ENCODE measurements at places on chromosomes 3 and 15.

GRCh38 chr3:57825116-57825515, 69.0 kb downstream of the SLMAP start:
- DNase-seq: no peak

DNA sequence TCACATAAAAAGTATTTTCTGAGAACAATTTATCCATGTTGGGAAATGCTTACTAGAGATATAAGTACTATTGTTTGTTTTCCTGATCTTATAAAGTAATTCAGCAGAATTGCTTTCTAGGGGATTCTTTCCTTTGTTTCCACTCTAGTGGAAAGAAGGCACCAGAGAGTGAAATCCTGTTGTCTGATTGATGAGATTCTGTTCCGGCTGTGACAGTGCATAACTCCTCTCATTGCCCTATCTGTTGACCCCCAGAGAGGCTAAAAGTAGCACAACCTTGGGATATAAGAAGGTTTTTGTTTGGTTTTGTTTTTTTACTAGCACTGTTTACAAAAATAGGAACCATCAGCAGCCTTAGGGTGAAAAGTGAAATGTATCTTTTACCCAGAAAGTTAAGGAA, 114.1 kb downstream of the ALCAM start:
- DNase-seq: no peak

GRCh38 chr3:13280811-13281506, 139.2 kb downstream of the NUP210 start:
- peak; percentile 29 for DNase-seq

- DNase-seq: no peak
Observed at GRCh38 chr3:120214176-120214575, 70.8 kb downstream of the GPR156 start.

GRCh38 chr3:69209413-69209812, 87.0 kb upstream of the LMOD3 start:
- DNase-seq: peak; percentile 55

GRCh38 chr3:2976796-2977195, 133.4 kb downstream of the IL5RA start:
- no peak for DNase-seq

DNA sequence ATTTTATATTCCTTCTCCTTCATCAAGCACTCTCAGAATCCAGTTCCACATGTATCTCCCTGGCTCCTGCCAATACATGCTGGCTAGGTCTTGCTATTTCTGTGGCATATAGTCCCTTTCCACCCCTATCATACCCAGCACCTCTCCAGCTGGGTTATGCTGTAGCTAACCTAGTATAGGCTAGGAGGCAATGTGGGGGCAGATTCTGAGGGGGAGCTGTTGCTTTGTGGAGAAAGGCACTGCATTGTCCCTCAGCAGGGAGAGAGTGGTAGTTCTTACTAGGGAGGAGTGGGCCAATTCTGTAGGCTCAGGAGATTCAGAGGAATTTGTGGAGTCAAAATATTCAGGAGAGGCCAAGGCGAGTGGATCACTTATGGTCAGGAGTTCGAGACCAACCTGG, 39.4 kb upstream of the UBL7 start:
- no peak for DNase-seq

DNA sequence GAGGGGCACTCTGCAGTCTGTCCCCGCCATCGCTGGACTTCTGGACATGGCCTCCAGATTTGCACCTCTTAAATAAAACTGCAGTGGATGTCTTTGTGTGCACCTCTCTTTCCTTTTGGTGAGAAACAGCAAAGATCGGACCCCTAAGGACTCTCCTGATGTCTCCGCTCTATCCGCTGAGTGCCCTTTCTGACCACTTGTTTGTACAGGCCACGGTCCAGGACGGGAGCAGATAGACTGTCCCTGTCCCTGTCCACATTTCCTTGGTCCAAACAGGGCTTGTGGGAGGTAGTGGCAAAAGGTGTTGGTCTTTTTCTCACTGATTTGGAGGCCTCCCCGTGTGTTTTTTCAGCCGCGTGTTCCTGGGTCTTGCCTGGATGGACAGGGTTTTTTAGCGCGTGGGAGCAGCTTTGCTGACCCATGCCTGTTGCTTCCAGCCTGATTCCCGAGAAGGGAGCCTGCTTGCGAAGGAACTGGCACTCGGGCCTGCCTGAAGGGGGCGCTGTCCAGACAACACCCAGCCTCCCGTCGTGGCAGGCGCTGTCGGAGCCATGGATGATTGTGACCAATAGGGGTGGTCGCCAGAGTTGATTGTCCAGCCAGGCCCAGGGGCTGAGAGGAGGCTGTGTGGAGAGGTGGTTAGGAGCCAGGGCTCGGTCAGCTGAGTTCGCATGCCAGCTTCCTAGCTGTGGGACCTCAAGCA, 13.2 kb upstream of the STAB1 start:
- no peak for DNase-seq

- DNase-seq: no peak
Observed at GRCh38 chr15:100134586-100134985, 207.2 kb downstream of the ADAMTS17 start.

DNA sequence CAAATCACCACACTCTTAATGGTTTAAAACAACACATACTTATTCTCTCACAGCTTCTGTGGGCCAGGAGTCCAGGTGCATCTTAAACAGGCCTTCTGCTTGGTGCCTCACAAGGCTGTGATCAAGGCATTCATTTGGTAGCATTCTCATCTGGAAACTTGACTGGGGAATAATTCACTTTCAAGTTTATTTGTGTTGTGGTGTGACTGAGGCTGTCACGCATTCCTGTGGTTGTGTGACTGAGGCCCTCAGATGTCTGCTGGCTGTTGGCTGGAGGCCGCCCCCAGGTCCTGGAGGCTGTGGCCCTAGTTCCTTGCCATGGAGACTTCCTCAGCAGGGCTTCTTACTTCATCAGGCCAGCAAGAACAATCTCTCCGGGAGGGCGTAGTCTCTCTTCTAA, 16.9 kb upstream of the FAM3D start:
- DNase-seq: peak; percentile 72

GRCh38 chr3:124780356-124780755, 50.1 kb downstream of the UMPS start:
- no peak for DNase-seq

- no peak for DNase-seq
Observed at GRCh38 chr3:70308760-70309159, 3.7 kb downstream of the MDFIC2 start.

DNA sequence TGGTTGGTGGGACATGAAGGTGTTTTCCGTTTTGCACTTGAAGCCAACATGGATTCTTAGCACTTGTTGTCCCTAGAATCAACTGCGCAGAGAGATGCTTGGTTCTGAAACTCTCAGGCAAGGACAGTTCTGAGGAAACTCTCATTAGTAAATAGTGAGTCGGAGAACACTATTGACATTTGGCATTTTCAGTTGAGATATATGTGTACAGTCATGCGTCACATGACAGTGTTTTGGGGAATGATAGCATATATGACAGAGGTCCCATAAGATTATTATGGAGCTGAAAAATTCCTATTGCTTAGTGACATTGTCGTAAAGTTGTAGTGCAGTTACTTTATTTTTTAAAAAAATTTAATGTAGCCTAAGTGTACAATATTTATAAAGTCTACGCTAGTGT, 5.8 kb downstream of the APBA2 start:
- no peak for DNase-seq

DNA sequence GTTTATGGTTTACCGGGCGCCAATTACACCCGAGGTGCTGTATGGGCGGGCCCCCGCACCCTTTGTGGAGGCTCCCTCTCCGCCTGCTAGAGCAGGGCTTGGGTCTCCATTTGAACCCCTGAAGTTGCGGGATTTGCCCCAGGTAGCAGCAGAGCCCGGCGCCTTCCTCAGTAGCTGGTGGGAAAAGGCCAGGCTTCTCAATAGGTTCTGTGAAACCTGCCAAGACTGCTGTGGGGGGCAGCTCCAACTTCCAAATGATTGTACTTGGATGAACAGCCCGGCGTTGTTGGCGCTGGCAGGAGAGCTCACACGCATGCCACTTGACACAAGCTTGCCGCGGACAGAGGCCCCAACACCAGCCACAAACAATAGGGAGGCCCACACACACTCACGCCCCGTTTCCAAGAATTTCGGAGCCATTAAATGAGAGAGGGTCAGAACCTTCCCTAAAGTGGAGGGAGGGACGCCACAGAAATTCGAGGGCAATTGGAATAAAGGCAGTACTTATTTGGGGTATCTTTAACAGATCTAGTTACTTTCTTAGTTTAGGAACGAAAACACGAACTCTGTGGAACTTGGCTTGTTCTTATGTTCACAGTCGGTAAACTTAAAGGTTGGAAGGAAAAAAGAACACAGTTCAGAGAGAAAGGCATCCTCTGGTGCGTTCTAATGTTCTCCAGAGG, 1.4 kb downstream of the EPHB3 start:
- DNase-seq: no peak

GRCh38 chr3:27724459-27725197, 2.5 kb upstream of the EOMES start:
- DNase-seq: no peak

- DNase-seq: no peak
Observed at GRCh38 chr3:44506961-44507360, 29.5 kb upstream of the ZNF445 start.

DNA sequence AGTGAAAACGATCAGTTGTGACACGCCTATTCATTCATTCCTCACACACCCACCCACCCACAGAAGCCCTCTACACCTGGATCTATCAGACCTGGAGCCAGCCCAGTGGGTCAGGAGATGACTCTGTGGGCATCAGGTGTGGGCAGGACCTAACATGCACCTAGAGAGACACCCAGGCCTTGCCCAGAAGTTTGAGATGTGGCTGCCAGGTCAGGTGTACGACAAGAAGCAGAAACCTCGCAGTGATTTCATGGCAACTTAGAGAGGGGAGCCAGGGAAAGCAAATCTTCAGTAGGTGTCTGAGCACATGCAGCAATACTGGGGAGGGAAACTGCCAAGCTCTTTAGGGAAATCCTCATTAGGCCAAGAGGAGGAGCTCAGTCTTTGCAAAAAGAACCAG, 264.7 kb upstream of the ROPN1 start:
- no peak for DNase-seq

DNA sequence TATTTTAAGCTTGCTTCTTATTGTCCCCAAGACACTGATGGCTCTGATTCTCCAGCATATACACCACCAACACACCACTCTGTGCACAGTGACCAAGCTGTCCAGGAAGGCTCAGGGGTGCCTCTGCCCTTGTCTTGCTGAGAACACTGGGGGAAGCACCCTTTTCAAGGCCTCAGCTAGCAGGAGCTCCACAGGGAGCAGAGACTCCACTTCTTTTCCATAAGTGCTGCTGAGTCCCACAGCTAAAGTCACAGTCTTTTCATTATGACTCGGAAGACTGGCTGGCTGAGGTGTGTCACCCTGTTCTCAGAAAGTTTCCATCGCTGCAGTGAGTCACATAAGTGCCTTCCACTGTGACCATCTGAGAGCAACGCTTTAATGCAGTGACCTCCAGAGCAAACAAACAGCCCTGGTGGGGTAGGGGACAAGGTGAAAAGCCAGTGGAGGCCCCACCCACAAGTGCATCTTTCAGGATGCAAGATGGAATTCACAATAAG, 226.9 kb upstream of the CHRNA7 start:
- DNase-seq: no peak

DNA sequence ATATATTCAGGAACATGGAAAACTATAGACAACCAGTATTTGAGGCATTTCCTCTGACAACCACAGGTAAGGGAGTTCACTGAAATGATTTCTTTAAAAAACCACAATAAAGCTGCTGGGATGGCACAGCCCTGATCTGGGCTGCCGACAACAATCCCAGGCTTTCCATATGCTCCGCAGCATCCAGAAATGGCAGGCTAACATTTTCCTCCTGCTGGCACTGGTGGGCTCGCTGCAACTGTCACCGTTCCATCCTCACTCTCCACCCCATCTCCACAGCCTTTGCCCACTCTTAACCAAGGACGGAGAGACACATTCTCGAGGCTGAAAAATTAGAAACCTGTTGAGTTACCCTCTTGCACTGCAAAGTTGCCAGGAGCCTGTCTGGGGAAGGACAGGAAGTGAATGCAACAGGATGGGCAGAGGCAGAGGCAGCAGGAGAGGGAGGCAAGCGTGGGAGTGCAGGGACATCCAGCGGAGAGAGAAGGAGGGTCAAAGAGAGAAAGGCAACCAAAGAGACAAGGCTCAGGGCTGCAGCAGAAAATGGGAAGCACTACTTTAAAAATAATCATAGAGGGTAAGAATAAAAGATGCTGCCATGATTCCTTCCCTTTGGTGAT, 79.0 kb upstream of the ARRDC4 start:
- no peak for DNase-seq

- DNase-seq: no peak
Observed at GRCh38 chr3:26718315-26718714, 95.7 kb downstream of the LRRC3B start.

DNA sequence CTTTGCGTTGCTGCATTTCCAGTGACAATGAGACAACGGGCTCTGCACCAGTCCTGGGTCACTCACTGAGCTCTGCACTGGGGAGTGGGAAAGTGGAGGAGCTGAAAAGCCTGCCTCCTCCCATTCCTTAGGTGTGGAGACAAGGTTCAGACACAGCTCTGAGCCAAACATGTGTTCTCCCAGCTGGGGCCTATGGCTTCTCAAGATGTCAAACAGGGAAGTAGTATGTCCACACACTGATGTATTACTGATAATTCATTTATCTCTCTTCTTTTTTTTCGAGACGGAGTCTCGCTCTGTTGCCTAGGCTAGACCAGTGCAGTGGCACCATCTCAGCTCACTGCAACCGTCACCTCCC, 90.2 kb upstream of the SLC4A7 start:
- DNase-seq: peak; percentile 9

GRCh38 chr3:196246612-196247308, 30.4 kb downstream of the SLC51A start:
- DNase-seq: peak; percentile 99

DNA sequence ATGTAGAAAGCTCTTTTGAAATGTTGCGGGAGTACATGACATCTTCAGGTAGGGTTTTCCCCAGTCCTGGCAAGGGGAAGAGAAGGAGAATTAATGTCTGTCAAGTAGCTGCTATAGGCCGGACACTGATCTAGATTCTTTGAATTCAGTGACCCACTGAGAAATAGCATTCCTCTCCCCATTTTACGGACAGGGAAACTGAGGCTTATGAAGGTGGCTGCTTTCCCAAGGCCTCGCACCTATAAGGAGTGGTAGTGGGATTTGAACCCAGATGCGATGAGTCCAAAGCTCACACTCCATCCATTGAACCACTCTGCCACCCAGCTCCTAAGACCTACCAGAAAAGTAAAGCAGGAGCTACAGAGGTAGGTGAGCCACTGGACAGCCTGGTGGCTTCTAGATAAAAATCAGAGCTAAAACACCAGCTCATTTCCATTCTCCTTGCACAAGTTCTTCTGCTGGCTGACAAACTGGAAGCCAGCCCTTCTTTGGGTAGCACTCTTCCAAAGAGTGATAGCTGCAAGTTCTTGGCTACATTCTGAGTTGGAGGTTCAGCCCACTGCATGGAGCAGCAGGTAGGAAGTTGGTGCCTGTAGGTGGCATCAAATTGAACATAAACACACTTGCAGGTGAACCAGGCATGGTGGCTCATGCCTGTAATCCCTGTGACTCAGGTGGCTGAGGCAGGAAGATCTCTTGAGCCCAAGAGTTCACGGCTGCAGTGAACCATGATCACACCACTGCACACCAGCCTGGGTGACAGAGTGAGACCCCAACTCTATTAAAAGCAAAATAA, 22.0 kb downstream of the ZNF710 start:
- no peak for DNase-seq

Data from MV-4-11 (cell line).